ENCODE measurements at places on chromosomes 5 and 9.

- DNase-seq = no peak
Measured at GRCh38 chr5:52392321-52392720, 395.4 kb upstream of the ITGA1 start.

DNA sequence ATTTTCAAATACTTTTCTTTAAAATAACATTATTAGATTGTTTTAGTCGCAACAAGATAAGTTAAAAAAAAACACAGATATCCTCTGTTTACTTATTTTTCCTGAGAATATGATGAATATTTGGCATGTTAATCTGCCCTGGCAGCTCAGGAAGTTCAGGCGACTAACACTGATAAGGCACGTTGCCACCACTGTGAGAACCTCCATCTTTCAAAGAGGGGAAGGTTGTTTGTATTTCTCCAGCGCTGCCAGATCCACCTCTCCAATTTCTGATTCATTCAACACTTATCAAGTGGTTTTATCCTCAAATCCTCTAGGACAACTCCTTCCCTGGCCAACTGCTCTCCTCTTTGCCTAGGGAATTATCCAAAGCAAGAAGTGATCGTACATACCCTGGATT is 21.8 kb downstream of the CTNNAL1 start:
- no peak for DNase-seq

GRCh38 chr5:175840050-175840841 is 31.1 kb upstream of the CPLX2 start:
- DNase-seq = peak; percentile 31

GRCh38 chr9:36764364-36765076 is 191.8 kb downstream of the MELK start:
- DNase-seq = no peak

DNA sequence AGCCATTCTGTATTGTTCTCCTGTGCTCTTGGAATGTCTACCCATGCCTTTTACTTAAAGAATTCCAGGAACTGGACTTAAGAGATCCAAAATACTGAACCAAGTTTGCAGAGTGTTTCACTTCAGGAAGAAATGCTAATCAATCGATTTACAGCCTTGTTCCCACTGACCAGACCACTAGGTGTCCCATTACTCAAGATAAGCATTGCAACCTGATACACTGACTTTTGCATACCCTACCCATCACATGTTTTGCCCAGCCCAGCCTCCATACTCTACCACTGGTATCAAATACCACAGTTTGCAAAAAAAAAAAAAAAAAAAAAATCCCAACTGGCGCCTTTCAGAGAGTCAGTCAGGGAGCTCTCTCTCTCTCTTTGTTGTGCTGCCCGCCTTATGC is 550.8 kb downstream of the CDH9 start:
- no peak for DNase-seq

- DNase-seq = no peak
Measured at GRCh38 chr5:57844410-57844809, 361.8 kb upstream of the ACTBL2 start.

DNA sequence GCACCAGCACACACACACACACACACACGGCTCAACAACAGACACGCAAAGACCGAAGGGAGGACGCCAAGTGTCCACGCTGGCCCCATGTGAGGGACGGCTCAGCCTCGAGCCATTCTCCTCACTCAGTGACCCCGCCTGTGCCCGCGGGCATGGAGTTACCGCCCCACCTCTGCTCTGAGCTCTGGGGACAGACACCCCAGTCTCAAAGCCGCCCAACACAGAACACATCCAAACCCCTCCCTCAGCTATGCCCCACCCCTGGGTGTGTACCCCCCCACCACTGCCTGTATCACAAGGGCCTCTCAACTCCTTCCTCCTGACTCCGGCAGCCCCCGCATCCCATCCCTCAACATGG is 81.2 kb downstream of the CAMSAP1 start:
- DNase-seq = no peak

- DNase-seq = peak; percentile 33
Measured at GRCh38 chr5:14281746-14282181, 138.6 kb downstream of the TRIO start.

DNA sequence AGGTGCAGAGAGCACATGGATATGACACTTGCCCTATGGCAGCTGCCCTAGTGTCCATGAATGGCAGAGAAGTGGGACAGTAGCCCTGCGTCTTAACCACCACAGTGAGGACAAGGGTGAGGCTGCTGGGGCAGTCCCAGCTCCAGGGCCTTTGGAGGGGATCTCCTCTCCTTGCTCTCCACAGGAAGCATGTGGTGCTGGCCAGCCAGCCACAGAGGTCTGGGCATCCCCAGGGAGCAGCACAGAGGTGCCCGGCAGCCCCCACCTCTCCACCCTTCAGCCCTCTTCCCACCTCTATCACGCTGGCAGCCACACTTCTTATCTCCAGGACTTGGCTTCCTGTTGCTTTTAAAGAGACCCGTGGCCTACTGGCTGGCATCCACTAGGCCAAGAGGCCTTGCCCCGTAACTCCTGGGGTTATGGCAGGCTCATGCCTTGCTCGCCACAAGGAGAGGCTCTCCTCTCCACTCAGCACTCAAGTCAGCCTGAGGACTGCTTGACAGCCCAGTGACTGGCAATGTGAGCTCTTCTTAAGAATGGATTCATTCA is 21.9 kb downstream of the CSF2 start:
- no peak for DNase-seq

GRCh38 chr9:78510035-78510434 is 213.1 kb downstream of the PSAT1 start:
- DNase-seq = no peak

- DNase-seq = no peak
Measured at GRCh38 chr5:32852535-32852934, 141.4 kb downstream of the NPR3 start.

- DNase-seq = no peak
Measured at GRCh38 chr9:116899337-116900006, 212.4 kb downstream of the TRIM32 start.

- no peak for DNase-seq
Measured at GRCh38 chr9:136079211-136079915, 15.7 kb downstream of the NACC2 start.

DNA sequence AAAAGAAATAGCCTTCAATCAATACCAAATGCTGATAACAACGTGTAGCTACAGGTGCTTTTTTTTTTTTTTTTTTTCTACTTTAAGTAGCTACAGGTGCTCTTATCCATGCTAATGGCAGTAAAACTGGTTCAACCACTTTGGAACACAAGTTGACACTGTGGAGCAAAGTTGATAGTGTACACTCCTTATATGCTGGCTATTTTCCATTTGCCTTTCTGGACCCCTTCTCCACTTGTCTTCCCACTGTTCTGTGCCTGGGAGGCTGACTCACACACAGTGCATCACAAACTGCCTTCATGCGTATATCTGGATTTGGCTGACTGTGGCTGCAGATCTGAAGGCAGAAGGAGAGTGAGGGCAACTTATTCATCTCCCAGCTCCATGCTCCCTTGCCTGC is 247.9 kb downstream of the MSX2 start:
- DNase-seq = no peak

- DNase-seq = no peak
Measured at GRCh38 chr9:94005272-94005901, 50.2 kb upstream of the BARX1 start.

- no peak for DNase-seq
Measured at GRCh38 chr5:145408048-145408341, 427.1 kb downstream of the PRELID2 start.

DNA sequence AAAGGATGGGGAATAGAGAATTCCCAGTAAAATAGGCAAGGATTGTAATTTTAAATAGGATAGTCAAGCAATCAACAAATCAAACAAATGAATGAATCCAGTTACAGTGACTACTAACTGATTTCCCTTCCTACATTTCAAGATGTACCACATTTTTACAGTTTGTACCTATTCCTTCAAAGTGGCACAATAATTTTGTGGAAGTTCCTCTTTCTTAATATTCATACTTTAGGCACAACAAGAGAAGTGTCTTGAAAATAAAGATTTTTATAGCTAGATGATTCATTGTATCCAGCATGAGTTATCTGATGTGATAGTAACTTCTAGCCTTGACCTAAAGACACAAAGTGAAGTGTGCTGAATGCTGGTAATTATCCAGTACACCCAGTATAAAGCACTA is 122.2 kb upstream of the ACOT12 start:
- DNase-seq = no peak

GRCh38 chr9:81632599-81632998 is 56.7 kb downstream of the TLE1 start:
- DNase-seq = no peak

- DNase-seq = no peak
Measured at GRCh38 chr5:36442352-36442751, 140.7 kb upstream of the RANBP3L start.

DNA sequence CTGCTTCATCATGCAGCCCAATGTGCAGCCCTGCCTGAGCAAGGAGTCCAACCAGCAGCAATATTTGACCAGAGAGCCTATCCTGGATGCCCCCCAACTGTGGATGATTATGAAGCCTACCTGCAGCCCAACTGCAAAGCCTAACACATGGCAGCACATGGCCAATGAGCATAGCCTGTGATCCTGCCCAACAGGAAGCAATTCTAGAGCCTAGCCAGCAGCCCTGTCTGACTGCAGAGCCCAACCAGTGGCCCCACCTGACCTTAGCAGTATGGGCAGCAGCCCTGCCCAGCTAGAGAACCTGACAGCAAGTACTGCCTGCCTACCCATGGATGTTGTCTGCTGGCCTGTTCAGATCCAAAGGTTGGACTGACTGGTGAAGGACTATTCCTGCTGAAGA is 97.3 kb upstream of the SH3GL2 start:
- no peak for DNase-seq

DNA sequence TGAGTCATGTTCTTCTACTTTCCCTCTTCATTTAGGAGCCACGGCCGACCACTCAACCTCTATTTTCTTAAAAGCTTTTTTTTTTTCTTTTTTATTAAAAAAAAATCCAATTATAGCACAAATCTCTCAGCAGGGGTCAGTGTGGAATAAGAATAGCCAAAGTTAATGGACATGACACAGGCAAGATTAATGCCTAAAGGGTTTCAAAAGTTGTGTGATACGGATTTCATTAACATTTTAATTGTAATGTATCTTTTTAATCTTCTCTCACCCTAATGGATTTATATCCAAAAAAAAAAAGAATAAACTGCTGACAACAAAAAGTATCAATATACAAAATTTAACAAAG is 5.4 kb downstream of the NACC2 start:
- peak; percentile 81 for DNase-seq

- no peak for DNase-seq
Measured at GRCh38 chr9:18610956-18611355, 137.0 kb downstream of the ADAMTSL1 start.

- no peak for DNase-seq
Measured at GRCh38 chr5:124102486-124102885, 590.5 kb downstream of the CSNK1G3 start.

DNA sequence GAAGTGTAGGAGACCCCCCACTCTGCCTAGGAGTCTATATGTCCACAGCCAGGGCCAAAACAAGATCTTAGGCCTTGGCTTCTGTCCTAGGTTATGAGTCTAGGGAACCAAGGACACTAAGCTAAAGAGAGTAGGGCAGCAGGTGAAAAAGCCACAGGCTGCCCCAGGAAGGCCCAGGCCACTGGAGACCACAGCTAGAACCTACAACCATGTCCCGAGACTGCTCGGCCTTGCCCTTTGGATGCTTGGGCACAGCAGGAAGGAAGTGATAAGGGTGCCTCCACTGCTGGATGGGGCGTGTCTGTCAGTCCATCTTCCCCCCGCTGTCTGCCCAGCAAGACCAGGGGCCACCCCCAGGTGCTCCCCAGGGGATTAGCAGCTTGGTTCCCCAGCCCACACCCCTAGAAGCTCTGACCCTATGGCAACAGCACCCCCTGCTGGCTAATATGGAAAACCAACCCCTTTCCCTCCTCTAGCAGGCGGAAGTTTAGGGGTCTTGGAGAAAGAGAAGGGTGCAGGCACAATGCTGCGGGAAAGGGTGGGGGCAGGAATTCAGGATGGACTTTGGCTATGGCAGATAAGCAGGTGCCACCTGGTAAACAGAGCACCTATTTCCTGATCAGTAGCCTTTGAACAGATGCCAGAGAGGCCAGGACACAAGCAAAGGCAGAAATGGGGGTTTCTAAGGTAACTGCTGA is 10.5 kb upstream of the IRF1 start:
- DNase-seq = peak; percentile 82

DNA sequence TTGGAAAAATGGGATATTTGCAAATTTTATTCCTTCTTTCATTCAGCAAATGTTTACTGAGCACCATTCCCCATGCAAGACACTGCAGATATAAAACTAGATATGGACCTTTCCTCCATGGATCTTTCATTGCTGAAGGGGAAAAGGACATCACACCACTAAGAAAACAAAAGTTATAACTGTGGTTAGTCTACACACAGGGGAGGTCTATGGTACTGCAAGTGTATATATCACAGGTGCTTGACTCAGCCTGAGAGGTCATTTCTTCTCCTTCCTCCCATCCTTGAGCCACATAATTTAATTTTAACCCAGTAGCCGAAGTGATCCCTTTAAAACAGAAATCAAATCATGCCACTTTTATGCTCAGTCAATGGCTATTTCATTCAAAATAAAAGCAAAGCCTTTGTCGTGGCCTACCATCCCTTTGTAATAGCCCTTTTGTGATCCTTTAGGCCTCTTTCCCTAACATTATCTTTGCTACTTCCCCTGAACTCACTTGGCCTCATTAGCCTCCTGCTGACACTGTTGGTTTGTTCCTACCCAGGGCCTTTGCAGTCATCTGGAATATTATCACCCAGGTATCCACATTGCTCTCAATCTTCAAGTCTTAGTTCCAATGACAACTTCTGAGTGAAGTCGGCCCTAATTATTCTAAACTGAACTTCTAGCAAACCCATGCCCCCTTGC is 213.2 kb downstream of the GABRB2 start:
- no peak for DNase-seq

DNA sequence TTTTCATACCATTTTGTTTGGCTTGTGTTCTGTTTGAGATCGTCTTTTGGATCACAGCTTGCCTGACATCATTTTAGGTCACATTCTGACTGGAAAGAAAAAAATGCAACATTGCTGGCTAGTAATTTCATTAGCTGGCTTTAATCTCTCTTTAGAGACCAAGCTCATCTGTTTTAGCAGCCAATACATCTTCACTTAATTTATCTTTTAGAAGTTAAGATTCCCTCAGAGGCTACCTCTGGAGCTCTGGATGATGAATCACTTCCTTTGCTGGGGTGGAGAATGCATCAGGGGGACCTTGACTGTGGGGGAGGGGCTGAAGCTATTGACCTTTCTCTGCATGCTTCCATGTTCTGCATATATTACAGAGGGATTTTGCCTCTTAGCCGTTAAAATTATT is 181.5 kb upstream of the OTULINL start:
- no peak for DNase-seq

GRCh38 chr5:101811466-101811865 is 484.6 kb downstream of the SLCO4C1 start:
- no peak for DNase-seq
